Tongue (tissue), 3 donors: ENCODE measurements at places on chromosomes 4 and X. TPM values are rescaled to one million over a fixed set of nuclear protein-coding genes. Genes with fewer than 3 reads are reported as not detected.

Gene GLOD5
- not detected for total RNA-seq

Gene RAB41
- not detected for total RNA-seq

Gene OPRPN
- total RNA-seq: not detected

Gene TMEM255A
- 6.7 TPM for total RNA-seq

Gene POF1B
- total RNA-seq: 6.3 TPM

Gene PF4V1
- not detected for total RNA-seq

Gene USP17L26
- not detected for total RNA-seq

Gene ERVMER34-1
- 0.41 TPM for total RNA-seq

Gene GRID2
- 1.6 TPM for total RNA-seq

Gene TCP11X1
- not detected for total RNA-seq

Gene TCP11X2
- not detected for total RNA-seq

Gene ZAR1
- total RNA-seq: not detected

Gene GLRA3
- total RNA-seq: not detected

Gene F8A2
- total RNA-seq: not detected
